ENCODE measurements at places on chromosomes 11 and 22.

- no peak for DNase-seq
Observed at GRCh38 chr11:20050551-20051333, 109.5 kb downstream of the DBX1 start.

- no peak for DNase-seq
Observed at GRCh38 chr11:74822170-74822569, 73.5 kb downstream of the RNF169 start.

DNA sequence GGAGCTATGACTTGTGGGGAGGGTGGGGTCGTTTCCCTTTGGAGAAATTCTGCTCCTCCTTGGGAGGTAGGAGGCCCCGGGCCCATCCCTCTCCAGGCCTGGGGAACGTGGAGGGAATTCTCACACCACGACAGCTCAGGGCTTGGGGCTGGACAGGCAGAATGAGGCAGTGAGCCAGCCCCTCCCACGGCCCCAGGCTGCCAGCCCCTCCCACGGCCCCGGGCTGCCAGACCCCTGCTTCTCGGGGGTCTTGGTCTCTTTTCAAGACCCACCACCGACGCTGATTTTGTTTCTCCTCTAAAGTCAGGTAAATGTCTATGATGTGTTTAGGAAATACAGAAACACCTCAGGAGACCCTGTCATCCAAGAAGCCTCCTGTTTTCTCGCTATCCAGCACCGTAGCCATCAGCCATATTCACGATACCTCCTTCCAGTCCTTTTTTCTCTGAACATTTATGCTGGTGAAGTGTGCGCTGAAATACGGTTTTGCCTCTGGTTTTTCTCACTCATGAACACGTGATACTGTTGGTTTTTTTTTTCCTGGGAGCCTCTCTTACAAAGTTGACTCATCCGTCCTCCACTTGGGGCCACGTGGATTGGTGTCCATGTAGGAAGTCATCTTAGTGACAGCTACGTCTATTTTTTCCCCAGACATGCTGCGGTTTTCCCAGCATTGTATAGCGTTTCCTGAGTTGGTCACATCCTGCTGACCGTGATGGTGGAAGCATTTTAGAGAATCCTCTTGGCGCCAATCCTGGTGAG is 1219.6 kb downstream of the BRD1 start:
- no peak for DNase-seq

DNA sequence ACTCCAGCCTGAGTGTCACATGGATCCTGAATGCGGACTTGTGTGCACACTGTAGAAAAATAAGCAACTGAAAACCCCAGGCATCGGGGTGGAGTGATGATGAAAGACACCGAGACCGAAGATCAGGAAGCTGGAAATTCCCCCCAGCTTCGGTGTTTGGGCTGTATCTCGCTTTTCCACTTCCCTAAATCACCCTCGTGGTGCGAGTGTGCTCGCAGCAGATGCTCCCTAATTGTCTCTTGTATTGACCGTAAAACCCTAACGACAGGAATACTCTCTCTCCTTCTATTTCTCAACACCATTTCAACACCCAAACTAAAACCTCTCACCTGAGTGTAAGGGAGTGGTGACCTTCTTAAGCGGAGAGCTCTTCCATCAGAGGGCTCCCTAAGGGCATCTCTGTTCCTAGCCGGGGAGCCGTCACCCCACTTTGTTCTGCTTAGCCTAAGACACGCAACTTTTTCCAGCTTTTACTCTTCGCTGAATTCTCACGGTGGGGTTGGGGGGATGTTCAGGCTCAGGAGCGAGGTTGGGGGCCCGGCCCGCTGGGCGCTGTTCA is 635 bp upstream of the GRK3 start:
- DNase-seq, result no peak
